ENCODE measurements at places on chromosomes 11 and 22.

DNA sequence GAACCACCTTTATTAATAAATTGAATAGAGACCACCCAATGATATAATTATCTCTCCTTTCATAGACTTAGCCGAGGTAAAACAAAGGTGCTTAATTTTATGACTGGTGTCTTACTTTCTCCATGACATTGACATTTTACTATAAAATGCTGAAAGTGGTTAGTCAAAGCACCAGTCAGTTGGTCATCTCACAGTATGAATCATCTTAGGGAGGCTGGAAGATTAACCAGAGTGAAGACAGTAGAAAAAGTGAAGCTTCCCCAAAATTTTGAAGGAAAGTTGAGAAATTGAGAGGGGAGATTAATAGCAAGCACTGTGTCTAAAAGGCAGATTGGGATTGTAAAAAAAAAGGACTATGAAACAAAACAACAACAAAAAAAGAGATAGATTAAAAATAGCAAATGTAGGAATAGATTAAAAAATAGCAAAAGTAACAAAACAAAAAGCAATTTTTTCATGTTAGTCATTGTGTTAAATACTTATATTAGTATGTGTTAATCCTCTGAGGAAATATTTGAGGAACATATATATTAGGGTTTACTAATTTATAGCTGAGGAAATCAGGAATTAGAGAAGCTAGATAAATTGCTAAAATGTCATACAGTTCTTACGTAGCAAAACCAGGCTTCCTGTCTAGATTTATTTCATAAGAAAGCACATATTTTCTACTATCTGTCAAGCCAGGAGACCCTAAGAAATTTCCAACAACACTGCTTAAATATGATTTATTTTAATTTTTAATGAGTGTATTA lies 557.3 kb upstream of the ANO5 start:
- no peak for DNase-seq

DNA sequence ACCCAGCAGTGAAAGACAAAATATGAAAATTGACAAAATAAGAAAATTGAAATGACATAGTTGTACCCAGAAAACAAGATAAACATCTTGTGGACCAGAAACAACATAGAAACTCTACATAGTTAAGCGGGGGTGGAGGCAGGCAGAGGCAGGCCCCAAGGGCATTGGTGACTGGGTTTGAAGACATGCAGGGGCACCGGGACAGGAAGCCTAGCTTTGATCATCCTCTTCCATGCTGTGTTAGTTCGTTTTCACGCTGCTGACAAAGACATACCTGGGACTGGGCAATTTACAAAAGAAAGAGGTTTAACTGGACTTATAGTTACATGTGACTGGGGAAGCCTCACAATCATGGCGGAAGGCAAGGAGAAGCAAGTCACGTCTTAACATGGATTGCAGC lies 33.5 kb upstream of the CRTAM start:
- DNase-seq = no peak

DNA sequence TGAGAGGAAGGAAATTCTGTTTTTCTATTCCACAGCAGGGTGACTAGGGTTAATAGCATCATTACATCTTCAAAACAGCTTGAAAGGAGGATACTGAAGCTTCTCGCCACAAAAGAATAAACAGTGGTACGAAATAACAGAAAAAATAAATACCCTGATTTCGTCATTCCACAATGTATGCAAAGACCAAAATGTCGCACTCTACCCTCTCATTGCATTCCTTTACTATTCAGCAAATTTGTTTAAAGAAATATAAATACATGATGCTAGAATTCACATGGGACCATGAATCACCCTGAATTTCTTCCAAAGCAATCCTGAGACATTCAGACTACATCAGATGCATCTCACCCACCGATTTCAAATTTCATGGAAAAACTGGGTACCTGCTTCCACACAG lies 112.3 kb upstream of the TOP3B start:
- no peak for DNase-seq

DNA sequence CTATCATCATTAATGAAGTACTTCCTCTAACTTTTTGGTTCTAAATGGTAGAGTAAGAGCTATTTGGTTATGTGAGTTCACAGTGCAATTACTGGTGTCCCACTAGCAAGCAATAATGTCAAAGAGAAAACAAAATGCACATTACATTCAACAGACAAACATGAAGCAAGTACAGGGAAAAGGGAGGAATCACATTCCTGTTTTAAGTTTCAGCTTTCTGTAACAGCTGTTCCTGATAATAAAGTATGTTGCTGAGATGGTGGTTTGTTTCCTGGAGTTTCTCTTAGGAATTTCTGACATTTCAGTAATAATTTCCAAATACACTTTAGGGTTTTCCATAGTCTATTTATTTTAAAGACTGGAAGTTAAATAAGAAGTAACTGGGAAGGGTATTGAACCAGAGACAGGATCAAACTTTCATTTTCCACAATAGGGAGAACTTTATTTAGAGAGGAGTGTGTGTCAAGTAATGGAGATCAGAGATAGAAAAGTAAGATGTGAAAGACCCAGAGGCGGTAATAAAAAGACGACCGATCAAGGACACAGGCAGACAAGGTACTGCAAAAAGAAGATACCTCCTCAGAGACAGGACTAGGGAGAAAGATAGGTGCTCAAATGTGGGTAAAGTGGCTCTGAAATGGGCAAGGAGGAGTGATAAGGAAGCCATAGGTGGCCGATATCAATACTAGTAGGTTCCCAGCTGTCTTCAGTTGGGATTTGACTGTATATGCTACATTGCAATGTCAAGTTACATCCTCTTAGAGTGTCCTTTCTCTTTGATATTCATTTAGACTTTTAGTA lies 20.8 kb upstream of the CLNS1A start:
- no peak for DNase-seq

DNA sequence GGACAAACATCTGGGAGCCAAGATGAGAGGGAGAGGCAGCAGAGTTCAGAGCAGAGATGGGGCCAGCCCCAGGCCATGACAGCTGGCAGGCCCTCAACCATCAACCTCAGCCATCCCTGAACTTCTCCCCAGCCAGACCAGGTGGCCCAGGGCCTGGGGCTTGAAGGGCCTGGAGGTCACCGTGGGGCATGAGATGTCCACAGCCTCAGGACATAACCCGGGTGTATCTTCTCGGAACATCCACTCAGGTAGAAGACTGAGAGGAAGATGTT lies 12.4 kb upstream of the SLC39A13 start:
- no peak for DNase-seq

All from activated T-cell treated with anti-CD3 and anti-CD28 coated beads, Interleukin-2, amount 50 U/mL, for 72 hours (primary cell).